ENCODE measurements at places on chromosomes 6 and 20.

DNA sequence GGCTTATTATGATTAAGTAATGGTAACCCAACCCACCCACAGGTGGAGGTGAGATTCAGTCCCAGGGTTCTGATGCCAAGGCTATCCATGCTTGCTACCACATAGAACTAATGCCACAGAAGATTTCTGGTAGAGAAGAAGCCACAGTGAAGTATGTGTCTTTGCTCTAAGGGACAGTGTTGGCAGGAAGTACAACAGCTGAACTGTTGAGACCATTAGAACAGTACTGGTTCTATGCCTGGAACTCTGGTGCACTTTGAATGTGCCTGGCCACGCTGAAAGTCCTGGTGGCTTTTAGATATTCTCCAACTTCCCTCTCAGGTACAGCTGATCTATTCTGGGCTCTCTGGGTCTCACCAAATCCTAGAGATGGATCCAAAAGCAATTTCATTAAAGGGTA lies 7.8 kb downstream of the STX7 start:
- no peak for DNase-seq

DNA sequence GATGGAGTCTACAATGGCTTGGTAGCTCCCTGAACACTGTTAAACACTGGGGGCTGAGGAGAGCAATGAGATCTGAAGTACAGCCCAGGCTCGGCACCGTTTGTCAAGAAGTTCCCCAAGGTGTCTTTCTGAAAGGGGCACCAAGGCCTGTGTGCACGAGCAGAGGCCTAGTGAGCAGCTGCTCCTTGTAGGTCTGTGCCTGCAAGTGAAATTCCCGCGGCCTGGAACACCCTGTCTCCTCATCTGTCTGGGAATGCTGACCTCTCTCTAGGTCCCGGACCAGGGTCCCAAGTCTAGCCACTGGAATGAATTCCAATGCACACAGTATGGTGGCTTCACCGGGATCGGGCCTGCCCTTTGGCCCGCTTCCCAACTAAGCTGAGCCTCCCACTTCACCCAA lies 134.8 kb downstream of the FOXC1 start:
- DNase-seq: no peak

GRCh38 chr6:154161689-154162088 lies 122.6 kb downstream of the OPRM1 start:
- no peak for DNase-seq

GRCh38 chr20:64001607-64002011 lies 20.7 kb downstream of the PRPF6 start:
- no peak for DNase-seq

DNA sequence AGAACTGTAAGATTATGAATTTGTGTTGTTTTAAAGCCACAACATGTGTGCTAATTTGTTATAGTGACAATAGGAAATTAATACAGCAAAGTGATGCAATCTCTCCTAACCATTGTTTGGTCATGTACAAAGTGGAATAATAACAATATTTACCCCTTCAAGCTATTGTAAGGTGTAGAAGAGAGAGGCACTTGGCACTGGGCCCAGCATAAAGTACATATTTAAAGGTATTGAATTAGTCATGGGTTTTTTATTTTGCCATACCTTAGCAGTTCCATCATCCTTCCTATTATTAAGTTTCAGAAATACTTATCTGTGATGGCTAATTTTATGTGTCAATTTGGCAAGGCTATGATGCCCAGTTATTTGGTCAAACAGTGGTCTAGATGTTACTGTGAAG lies 322.4 kb upstream of the TSHZ2 start:
- DNase-seq: no peak

DNA sequence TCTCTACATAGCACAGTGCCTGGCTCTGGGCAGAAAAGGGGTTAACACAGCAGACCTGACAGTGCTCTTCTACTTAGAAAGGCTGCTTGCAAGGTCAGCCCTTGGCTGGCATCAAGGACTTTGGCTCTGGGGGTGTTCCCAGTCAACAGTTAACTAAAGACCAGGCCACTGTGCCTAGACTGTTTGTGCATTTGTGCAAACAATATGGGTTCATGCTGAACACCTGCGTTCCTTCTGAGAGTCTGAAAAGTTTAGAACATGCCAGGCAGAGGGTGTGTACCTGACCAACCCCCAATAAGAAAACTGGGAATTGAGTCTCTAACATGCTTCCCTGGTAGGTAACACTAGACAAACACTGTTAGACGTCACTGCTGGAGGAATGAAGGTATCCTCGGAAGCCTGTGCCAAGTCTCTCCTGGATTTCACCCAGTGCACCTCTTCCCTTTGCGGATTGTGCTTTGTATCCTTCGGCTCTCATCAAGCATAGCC lies 110.7 kb downstream of the PDE10A start:
- DNase-seq: no peak

- DNase-seq: no peak
Observed at GRCh38 chr20:1203630-1204029, 376 bp downstream of the C20orf202 start.

DNA sequence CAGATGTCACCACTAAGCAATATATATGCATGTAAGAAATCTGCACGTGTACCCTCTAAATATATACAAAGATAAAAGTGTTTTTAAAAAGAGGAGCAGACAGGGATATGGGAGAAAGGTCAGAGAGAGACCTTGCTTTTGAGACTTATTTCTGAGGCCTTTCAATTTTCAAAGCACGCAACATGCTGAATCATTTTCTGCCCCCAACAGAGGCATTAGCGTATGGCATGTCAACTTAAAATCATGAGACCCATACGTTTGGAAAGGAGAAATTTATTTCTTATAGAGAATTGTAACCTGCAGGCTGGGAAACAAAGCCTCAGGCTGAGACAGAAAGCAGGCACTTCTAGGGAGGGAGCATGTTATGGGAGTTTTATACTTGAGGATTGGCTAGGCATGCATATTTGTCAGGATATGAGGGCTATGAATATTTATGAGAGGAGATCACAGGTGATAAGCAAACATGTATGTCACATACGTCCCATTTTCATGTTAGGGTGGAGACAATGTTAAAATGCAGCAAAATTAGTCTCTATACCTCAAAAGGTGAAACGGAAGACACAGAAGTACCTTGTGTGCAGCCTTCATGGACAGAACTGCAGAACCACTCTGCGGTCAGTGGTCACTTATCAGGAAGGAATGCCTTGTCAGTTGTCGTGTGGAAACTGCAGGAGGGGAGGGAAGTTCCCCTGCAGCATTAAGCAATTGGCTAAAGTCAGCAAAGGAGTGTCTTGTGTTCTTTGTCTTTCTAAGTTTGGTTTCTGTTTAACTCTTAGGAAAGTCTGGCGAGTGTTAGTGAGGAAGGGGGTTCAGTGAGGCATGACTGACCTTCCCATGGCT lies 6.3 kb upstream of the GABRR2 start:
- DNase-seq: no peak

DNA sequence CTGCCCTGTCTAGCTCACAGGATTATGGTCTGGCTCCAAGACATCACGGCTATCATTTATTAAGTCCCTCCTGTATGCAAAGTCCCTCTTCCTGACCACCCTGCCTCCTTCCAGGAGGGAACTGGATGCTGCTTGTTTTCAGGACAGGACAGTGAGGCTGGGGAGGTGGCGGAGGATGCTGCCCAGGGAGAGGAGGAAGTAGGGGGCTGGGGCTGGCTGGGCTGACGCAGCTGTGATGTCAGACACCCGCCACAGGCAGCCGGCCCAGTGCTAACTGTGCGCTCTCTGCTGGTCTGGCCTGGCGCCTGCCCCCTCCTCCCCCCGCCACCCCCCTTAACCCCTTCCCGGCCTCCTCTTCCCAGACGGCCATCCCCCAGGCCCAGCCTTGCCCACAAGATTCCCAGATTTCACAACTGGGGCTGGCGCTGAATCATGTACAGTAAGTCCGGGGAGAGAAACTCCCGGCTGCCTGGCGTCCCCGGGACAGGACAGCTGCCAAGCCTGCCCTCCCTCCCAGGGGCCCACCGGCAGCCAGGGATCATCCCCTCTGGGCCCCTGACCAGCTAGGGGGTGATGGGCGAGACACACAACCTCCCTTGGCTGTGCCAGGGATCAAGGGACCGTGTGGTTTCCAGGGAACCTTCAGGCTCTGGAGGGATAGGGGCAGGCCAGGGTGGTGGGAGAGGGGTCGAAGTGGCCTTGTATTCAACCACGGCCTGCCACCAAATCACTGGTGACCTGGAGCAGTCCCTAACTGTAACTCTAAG lies 118.1 kb downstream of the CEBPB start:
- peak; percentile 90 for DNase-seq

- no peak for DNase-seq
Observed at GRCh38 chr6:8277769-8278168, 157.6 kb downstream of the SLC35B3 start.

DNA sequence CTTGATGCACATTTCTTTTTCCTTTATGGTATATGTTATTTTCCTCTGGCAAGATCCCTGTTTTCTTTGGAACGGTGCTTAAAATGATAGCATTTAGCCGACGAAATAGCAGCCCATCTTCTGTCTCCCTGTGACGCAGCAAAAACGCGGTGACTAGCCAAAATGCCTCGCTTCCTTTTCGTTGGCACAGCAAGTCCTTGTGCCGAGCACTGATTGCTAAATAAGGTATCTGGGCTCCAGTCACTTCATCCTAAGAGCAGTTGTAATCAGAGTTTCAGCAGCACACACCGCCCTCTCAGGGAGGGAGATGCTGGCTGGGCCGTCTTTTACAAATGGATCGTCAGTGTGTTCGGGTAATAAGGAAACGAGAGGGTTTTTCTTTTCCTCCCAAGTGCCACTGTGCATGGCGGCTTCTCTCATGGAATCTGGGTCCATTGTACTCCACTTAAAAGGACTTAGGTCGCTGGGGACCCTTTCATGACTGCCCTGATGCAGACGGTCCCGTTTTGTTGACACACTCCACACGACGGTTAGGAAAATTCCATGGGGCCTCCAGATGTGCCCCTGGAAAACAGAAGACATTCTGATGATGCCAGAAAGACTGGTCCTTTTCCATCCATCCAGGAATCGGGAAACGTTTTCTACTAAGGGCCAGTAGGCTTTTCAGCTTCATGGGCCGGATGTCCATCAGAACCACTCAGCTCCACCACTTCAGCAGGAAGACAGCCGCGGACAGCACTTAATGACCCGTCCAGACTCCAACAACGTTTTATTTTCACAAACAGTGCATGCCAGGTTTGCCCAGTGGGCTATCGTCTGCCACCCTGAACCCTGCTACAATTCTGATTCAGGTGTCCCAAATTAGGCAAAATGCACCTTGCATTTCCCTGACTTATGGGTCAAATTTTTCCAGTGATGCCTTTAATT lies 185.5 kb downstream of the CDH4 start:
- no peak for DNase-seq

GRCh38 chr20:21358737-21359136 lies 38.6 kb downstream of the NKX2-4 start:
- DNase-seq: no peak

DNA sequence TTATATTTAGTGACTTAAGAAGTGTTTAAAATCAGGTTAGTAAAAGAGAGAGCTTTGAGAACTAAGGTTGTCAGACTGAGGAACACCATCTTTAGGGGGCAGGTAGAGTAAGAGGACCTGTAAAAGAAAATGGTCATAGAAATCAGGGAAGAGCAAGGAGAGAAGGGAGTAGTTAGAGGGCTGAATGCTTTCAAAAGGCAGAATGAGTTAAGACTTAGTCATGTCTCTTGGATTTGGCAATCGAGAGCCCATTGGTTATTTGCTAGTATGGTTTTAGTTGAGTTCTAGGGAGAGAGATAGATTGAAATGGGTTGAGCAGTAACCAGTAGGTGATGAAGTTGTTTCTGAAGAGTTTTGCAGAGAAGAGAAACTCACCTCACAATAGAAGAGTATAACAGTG lies 51.1 kb downstream of the RALGAPB start:
- no peak for DNase-seq

- DNase-seq: no peak
Observed at GRCh38 chr6:135638108-135638507, 140.6 kb upstream of the AHI1 start.

DNA sequence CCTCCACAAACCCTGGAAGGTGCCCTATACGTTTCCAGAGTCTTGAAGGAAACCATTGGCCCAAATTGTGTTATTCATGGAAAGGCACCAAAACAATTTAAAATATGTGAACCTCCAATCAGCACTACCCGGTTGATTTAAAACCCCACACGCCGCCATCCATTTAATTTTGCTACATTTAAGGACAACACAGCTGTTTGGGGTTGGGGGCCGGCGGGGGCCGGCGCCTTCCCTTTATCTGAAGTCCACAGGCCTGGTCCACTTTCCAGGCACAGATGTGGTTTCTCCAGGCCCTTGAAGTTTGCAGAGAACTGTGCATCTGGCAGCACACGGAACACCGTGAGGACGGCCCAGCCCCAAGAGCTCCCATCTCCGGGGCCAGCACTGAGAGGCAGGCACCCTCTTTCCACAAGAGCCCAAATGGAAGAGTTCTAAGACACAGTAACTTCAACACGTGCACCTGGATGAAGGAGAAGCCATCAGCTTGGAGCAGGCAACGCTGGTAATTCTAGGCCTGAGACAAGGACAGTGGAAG lies 16.8 kb upstream of the FRMD1 start:
- no peak for DNase-seq

DNA sequence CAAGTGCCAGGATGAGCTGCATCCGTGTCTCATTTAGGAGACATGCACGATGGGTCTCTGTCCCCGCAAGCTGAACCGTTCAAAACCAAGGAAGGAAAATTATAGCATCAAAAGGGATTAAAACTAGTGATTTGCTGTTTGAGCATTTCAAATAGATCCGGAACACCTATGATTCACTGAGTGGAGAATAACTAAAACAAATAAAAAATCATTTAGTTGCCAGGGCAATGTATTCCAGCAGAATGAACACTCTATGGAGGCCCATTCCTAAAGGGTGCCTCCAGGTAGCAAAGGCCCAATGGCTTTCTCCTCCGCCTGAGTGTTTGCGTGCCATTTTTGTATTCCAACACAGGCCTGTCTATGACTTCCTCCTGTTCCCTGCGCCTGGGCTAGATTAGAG lies 354.8 kb downstream of the ZFAND3 start:
- no peak for DNase-seq

- DNase-seq: no peak
Observed at GRCh38 chr6:100426241-100426640, 38.5 kb downstream of the SIM1 start.

DNA sequence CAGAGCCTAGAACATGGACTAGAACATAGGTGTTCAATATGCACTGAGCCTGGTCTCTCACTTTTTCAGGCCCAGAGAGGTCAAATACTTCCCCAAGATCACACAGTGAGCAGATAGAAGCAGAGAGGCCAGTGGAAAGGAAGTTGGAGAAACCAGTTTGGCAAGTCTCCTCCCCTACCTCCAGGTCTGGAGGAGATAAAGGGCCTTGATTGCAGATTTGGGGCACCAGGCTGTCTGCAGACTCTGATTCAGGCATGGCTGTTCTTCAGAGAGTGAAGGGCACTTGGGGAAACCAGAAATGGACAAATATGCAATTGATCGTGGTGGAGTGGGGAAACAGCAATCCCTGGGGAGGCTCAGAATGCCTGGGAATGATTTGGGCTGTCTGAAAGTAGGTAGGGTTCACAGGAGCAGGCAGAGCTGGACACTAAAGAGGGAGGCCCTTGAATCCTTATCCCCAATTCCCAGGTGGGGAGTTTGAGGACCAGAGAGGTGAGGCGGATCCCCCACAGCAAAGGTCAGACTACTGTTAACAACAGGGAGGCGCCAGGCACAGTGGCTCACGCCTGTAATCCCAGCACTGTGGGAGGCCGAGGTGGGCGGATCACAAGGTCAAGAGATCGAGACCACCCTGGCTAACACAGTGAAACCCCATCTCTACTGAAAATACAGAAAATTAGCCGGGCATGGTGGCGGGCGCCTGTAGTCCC lies 2.3 kb downstream of the PEDS1 start:
- DNase-seq: no peak

Measured in GOT3 (cell line).